ENCODE measurements at places on chromosomes 7 and 10.

DNA sequence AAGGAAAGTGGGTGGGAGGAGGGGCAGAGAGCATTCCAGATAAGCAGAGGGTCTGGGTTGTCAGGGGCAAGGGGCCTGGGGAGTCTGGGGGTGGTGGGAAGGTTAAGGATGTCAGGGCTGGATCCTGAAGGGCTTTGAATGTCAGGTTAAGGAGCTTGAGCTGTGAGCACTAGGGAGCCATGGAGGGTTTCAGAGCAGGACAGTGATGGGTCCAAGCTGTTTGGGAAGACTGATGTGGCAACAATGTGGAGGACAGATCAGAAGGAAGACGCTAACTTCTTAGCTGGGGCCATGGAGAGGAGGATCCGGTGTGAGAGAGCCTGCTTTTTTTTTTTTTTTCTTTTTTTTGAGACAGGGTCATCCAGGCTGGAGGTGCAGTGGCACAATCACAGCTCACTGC lies 13.9 kb upstream of the AQP1 start:
- no peak for DNase-seq

- peak; percentile 100 for DNase-seq
These were observed at the start of gene PDIA4 for GRCh38 chr7:149028346-149029109. PDIA4 (minus strand) TSS chr7:149028505; CDS start chr7:149028408, 97 bp downstream.

DNA sequence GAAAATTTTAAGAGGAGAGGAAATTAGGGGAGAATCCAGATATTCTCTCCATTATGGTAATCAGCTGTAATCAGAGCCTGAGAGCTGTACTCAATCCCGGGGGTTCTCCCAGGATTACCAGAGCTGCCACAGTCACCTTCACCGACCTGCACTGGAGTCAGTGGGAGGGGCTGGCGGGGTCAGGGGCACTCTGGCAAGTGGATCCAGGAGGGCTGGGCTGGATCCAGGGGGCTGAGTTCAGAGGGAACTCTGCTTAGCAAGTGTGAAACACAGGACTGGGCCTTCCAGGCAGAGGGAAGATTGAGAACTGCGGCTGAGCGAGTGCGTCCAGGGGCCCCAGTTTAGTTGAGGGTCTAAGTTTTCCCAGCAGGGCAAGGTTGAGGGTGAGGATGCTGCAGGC lies 89.2 kb downstream of the BMS1 start:
- DNase-seq: no peak

GRCh38 chr7:51256209-51256781 lies 60.3 kb downstream of the COBL start:
- no peak for DNase-seq

GRCh38 chr7:55185321-55185802 lies 166.5 kb downstream of the EGFR start:
- no peak for DNase-seq

DNA sequence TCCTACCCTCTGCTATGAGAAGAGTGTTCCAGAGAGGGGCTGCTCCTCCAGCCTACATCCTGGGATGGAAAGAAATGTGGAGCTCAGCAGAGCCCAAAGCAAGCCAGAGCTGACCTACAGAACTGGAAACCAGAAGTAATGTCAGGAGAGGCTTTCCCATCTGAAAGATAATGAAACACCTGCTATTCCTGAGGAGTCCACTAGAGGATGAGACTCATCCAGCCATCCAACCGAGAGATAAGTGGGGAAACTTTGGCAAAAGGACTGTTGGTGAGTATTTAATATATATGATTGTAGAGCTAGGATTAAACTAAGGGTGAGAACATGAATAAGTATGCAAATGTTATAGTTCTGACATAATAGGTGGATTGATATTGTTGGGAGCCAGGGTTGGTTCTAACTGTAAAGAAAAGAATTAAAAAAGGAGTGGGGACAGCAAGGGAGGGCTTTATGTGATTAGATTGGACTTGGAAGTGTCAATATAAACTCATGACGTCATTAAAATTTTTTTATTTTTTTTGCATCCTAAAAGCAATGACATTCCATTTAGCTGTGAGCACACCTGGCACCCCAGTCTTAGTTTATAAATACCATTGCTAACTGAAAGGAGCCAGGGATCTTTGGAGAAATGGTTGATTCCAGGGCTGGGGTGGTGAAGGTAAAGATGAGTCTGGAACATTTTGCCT lies 312.8 kb upstream of the NFE2L3 start:
- DNase-seq: no peak

GRCh38 chr10:64508029-64508661 lies 986.9 kb downstream of the REEP3 start:
- DNase-seq: no peak

DNA sequence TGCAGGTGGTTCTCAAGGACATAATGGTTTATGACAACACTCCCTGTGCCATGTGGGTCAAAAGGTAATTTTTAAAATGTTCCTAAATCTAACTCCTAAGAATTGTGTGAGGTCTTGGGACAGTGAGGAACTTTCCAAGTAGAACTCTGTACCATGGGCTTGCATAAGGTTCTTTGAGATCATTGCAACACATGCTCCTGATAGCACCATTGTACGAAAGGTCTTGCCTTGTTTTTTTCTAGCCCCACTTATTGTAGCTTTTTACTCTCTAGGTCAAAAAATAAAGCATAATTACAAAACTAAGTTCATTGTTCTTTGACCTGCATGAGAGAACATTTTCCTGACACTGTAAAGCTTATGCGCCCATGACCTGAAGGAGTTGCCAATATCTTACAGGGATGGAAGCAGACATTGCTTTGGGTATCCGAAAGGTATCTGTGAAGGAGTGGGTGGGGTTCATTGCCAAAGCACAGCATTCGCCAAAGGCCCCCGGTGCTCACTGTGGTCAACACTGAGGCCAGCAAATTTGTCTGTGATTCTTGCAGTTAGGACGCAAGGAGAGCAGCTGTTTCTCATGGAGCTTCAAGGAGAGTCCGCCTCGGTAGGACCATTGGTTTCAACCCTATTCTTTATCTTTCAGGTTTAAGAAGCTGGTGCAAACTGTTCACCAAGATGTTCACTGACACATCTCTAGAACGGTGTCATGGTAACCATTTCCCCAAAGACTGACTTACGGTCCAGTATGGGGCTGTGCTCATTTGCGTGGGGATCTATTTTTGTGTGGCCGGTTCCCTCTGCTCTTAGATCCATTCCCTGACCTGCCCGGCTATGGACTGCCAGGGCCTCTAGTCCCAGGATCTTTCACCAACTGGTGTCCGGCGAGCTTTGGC lies 7.6 kb upstream of the PRKAG2 start:
- DNase-seq: no peak

- no peak for DNase-seq
These were observed 785.2 kb downstream of the NRG3 start for GRCh38 chr10:82660205-82660604.
